ENCODE measurements at places on chromosomes 16 and 17.

- DNase-seq: peak; percentile 82
Observed at GRCh38 chr17:62724398-62725146, 83.5 kb downstream of the MARCHF10 start.

- DNase-seq: no peak
Observed at GRCh38 chr17:71024172-71024571, 854.8 kb downstream of the KCNJ2 start.

- no peak for DNase-seq
Observed at GRCh38 chr16:83706394-83706793, 101.4 kb upstream of the HSBP1 start.

- DNase-seq: peak; percentile 70
Observed at GRCh38 chr16:66894948-66895688, 14.8 kb downstream of the PDP2 start.

GRCh38 chr17:74217037-74217730 is 3.8 kb downstream of the TTYH2 start:
- no peak for DNase-seq

DNA sequence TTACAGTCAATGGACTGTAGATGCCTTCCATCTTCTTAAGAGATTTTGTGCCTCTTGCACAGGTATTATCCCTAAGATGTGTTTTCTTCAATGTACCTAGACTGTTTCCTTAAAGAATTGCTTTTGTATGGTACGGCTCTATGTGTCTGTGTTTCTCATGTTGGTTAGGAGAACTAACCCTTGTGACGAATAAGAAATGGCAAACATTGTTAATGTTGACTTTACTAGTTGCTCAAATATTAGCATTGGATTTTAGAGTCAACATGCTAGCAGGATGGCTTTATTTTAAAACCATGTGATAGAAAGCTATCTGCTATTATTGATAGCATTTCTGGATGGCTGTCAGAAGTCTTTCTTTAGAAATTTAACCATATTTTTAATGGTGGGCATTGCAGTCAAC is 34.5 kb downstream of the WWOX start:
- no peak for DNase-seq

DNA sequence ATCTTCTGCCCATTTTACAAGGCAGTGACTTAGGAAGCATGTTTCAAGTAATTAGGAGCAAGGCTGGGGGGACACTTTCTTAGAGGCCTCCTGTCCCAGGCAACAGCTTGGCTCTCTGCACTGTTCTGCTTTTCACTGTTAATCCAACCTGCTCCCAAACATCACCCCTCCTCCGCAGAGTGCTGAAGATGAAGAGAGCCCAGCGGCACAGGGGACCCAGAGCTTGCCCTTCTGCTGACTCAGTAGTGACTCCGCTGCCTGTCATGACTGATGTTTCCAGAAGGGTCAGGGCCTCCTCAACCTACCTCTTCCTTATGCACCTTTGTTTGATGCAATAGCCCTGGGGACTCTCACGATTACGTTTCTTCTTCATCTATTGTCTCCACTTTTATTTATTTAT is 38.9 kb upstream of the NDRG4 start:
- no peak for DNase-seq

GRCh38 chr17:8921147-8921546 is 44.4 kb downstream of the PIK3R5 start:
- no peak for DNase-seq

DNA sequence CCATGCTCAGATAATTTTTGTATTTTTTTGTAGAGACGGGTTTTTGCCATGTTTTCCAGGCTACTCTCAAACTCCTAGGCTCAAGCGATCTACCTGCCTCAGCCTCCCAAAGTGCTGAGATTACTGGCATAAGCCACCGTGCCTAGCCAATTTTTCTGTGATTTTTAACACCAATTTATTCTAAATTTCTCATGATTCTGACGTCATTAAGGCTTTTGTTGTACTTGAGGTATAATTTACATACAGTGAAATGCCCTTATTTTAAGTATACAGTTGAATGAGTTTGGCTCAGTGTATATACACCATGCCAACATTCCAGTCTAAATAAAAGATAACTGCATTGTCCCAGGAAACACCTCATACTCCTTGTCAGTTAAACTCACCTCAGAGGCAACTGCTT is 77.4 kb downstream of the TMEM132E start:
- no peak for DNase-seq

- peak; percentile 93 for DNase-seq
Observed at GRCh38 chr17:17206124-17206912, at the start of gene PLD6. Gene PLD6, minus strand, starts transcription at chr17:17206333. Its CDS starts 47 bp downstream, at chr17:17206286.

DNA sequence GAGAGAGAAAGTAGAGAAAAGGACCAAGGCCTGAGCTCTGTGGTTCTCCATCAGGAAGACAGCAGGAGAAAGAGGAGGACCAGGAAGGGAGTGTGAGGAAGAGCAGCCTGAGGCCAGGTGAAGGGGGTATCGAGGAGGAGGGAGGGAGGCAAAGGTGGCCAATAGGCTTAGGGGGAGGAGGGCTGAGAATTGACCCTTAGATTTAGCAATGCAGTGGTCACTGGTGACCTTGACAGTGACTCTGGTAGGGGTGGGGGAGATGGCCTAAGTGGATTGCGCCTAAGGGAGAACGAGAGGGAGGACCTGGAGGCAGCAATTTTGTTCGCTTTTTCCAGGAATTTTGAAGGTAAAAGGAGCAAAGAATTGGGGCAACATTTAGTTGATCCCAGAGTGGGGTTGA is 5.4 kb upstream of the NAGS start:
- no peak for DNase-seq

GRCh38 chr16:56923481-56924091 is 8.4 kb upstream of the HERPUD1 start:
- DNase-seq: no peak

GRCh38 chr17:74512036-74512435 is 19.2 kb downstream of the CD300LB start:
- DNase-seq: no peak

DNA sequence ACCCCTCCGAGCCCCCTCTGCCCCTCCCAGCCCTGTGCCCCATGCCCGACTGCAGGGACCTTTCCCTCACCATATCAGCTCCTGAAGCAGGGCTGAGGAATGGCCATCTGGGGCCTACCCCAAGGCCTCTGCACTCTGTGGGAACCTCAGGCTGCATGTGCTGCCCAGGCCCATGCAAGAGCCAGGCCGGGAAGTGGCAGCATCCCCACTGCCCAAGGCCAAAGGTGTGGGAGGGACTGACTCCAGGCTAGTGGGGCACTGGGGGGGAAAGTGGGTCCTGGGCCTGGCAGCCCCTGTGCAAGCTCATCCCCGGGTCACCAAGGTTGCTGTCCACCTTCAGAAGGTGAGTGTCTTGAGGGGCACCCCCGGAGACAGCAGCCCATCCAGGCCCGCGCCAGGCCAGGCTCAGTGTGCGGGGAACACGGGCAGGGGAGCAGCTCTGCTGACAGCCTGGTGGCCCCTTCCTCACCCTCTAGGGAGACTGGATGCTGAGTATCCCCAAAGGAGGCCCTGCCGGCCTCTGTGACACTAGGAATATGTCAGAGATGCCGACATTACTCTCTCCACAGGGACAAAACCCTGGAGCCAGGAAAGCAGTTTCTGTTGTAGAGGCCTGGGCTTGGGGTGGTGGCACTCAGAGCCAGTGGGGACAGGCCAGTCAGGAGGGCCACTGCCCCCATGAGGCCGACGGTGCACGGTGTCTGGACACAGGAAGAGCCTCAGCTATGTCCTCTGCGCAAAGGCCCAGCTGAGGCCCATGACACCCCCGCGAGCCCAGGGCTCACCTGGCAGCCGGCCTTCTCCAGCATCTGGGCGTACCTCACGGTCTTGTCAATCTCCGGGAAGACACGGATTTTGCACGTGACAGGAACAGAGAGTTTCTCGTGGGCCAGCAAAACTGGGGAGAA is 3.3 kb downstream of the DUS1L start:
- DNase-seq: no peak

DNA sequence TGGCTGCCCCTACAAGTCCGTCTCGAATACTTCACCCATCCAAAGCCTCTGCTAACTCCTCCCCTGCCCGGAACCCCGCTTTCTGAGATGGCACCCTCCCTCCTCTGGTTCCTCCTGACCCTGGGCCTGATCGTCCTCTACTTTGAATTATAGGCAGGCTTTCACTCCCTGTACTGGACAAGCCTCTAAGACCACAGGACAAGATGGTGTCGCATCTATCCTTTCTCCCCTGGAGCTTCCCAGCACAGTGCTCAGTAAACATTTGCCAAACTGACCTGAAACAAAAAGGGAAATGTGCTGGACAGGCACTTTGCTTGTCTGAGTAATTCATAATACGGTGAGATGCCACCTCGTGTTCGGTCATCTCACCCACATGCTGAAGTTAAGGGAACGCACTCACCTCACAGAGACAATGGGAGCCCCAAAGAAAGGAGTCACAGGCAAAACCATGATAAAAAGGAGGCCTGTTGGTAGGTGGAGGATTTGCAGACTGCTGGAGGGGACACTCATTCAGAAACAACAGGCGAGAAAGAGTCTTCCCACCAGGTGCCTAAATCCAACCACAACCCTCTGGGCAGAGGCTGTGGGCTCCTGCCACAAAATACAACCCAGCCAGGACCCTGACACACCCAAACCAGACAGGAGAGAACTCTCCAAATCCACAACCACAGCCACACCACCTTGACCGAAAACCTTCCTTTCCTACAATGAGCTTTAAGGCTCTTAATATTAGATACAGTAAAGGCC is 28.2 kb downstream of the SNN start:
- DNase-seq: no peak

DNA sequence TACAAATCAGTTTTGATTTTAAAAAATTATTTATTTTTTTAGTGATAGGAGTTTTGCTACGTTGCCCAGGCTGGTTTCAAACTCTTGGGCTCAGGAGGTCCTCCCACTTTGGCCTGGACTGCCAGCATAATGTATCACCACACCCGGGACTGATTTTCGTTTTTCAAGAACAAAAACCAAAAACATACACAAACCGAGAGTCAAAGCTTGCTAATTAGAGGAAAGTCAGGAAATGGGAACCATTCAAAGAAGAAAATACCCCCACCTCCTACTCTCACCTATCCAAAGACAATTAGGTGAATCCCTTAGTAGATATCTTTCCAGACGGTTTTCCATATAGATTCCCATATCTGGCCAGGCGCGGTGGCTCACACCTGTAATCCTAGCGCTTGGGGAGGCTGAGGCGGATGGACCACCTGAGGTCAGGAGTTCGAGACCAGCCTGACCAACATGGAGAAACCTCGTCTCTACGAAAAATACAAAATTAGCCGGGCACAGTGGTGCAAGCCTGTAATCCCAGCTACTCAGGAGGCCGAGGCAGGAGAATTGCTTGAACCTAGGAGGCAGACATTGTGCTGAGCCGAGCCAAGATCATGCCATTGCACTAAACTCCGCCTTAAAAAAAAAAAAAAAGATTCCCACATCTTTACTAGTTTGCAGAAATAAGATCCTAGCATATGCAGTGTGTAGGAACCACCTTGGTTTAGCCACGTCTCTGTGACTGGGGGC is 883 bp upstream of the SPN start:
- DNase-seq: peak; percentile 30

DNA sequence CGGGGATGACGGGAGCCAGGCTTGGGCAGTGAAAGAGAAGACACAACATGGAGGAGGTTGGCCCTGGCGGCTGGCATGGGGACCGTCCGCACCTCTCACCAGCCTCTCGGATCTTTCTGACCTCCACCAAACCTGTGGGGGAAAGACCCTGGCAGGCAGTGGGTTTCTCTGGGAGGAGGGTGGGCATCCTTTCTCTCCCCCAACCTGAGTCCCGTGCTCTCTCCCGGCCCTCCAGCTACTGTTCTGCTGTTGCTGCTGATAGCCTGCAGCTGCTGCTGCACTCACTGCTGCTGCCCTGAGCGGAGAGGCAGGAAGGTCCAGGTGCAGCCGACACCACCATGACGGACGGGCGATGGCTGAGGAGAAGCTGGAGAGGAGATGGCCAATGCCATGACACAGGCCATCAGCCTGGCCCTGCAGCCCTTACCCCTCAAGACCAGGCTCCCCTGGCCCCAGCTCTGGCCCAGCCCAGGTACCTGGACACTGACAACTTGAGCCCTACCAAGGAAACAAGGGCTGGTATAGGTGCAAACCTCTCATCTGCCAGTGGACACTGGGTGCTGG is 7.4 kb downstream of the SMIM5 start:
- DNase-seq: no peak

DNA sequence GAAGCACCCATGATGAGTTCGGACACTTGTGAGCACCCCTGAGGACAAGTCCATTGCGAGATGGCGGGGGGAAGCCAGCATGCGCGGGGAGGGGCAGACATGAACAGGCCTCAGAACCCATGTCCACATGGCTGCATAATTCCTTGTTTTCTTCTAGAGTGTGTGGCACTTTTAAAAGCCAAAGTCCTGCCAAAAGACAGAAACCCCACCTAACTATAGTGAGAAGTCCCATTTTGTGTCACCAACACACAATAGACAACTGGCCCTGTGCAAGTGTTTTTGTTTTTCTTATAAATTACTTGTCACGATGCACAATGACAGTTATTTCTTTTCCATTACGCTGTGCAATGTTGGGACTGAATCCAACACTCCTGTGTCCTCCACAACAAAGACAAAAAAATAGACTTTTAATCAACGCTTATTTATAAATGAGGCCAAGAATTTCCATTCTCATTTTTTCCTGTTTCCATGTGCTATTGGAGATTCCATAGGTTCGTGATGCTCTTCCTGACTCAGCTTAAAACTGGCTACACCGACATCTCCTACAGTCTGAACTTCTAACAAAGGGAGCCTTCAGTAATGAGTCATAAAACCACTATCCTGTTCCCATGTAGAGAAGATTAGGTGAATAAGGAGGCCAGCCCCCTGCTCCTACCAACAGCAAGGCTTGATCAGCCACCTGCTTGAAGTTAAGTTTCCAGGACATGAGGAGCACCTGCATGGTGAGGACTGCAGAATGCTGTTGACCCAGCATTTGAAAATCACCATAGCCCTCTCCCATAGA is 98.9 kb downstream of the ZNF423 start:
- DNase-seq: no peak

DNA sequence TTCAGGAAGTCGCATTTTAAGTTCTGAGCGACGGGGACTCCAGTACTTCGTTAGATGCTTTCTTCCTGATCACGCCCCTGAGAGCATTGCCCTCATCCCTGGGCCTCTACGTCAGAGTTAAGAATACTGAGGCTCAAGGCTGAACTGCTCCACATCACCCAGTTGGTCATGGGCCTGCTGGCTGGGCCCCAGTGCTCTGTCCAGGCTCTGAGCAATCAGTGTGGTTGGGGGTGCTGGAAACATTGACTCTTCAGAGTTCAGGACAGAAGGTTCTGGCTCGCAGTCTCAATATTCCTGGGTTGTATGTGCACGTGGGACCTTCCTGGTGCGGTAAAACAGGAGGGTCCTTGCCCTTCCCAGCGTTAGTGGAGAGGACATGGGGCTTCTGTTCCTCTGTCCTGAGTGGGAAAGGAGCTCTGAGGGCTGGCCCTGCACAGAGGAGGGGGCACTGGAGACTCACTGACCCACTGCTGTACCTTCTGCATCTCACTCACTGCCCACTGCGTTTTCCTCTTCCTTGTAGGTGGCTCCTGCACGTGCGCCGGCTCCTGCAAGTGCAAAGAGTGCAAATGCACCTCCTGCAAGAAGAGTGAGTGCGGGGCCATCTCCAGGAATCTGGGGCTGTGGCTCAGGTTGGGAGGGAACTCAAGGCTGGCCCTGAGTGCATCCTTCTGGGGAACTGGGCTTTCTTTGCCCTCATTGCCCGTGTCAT is 518 bp downstream of the MT1E start:
- no peak for DNase-seq

- DNase-seq: no peak
Observed at GRCh38 chr16:85239239-85239638, 127.0 kb upstream of the CIBAR2 start.

GRCh38 chr17:21510686-21511362 is 134.7 kb downstream of the KCNJ12 start:
- no peak for DNase-seq

GRCh38 chr17:19771971-19772630 is 24.0 kb upstream of the ALDH3A1 start:
- no peak for DNase-seq
